Posterior cingulate gyrus (tissue), 11 donors: ENCODE measurements at places on chromosomes 1 and 21.

DNA sequence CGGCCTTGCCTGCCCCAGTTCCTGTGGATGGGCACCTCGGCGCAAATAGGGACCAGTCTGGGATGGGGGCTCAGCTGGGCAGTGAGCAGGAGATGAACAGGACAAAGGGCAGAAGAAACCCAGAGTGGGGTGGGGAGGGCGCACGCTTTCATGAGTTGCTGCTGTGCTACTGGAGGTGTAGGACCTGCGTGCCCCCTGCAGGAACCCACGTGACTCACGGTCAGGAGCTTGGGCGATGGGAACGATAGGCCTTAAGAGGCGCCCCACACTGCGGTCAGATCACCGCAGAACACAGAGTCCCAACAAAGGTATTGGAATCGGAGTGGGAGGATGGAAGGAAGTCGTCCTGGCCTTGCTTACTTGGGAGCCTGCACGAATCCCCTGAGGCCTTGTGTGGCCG, 17.2 kb downstream of the PRDM15 start:
- no peak for DNase-seq

- no peak for DNase-seq
These were observed 174.1 kb upstream of the SGIP1 start for GRCh38 chr1:66359815-66360214.

GRCh38 chr1:217138799-217139466, 415.7 kb upstream of the ESRRG start:
- no peak for DNase-seq

- DNase-seq, result no peak
These were observed 46.5 kb upstream of the CNN3 start for GRCh38 chr1:94973309-94973922.

DNA sequence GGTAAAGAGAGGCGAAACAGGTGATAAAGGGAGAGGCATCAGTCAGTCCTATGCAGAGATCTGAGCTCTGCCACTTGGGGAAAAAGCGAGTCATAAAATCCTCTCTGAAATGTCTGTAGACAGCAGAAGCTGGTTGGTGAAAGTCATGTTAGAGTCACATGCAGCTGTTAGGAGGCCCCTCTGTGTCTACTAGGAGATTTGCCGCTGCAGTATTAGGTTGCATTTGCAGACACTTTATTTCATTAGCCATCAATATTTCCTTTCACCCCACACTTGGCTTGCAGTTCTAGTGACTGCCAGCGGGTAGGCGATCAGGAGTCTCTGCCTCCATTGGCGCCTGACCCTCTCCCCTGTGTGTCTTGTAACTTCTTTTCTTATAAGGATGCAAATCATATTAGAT, 16.2 kb downstream of the ATP1A4 start:
- DNase-seq, result no peak

DNA sequence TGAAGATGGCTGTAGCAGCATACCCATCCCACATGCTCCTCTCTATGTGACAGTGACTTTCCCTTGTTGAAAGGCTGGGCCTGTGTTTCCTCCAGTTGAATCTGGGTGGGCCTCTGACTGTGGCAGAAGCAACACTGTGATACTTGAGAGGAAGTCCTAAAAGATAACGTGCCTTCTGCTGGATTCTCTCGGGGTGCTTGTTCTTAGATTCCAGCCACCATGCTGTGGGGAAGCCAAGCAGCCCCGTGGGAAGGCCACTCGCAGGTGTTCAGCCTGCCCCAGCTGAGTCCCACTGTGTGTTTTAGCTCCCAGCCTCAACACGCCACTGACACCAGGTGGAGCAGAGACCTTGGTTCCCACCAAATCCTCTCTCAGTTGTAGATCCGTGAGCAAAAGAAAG, 31.5 kb downstream of the TRAPPC10 start:
- no peak for DNase-seq

- DNase-seq, result no peak
These were observed 9.8 kb upstream of the MDM4 start for GRCh38 chr1:204506201-204506968.

DNA sequence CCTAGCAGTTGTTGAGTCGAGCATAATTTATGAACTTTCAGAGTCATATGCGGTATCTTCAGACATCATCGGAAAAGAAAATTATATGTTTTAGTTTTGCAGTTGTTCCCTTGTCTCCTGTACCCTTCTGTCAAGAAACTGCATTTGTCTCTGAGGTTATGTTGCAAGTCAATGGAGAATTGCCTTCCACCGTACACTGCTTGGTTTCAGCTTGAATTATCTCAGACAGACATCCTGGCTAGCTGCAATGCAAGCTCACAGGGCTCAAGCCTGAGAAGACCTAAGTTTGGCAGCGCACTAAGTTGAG, 156.0 kb downstream of the NFIA start:
- DNase-seq, result no peak

DNA sequence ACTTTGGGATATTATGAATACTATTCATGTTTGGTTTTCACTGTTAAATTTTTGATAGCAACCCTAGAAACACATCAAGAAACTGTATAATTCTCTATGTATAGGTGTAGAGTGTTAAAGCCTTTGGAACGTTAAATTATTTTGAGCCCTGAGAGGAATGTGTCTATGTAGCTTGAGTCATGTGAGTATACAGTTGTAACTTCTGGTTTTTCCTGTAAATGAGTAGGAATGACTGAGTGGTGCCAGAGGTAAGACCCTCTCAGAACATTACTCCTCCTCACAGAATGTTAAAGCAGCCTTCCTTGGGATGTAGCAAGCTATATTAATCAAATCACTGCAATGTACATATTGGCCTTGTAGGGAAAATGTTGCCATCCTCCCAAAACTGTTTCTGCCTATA, 69.0 kb downstream of the C1orf21 start:
- no peak for DNase-seq

- DNase-seq, result peak; percentile 40
These were observed 732 bp downstream of the ABCG1 start for GRCh38 chr21:42219606-42220137.

DNA sequence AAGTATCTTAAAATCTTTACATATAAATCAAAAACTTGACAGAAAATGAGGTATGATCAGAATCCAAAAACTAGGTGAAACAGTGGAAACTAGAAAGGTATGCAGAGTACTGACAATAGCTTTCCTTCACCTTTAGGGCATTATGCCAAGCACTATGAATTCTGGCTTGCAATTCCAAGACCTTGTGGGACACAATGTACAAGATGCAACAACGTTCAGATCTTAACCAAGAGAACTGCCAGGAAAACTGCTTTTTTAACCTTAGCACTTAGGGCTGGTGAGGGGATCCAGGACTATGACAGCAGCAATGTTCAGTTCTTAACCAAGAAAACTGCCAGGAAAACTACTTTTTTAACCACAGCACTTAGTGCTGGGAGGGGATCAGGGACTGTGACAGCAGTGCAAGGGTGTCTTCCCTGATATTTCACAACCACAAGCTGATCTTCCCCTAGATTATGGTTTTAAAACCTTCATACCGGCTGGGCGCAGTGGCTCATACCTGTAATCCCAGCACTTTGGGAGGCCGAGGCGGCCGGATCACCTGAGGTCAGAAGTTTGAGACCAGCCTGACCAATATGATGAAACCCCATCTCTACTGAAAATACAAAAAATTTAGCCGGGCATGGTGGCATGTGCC, 22.3 kb downstream of the FOXJ3 start:
- DNase-seq, result no peak

- no peak for DNase-seq
These were observed 13.9 kb downstream of the PALMD start for GRCh38 chr1:99659755-99660210.

DNA sequence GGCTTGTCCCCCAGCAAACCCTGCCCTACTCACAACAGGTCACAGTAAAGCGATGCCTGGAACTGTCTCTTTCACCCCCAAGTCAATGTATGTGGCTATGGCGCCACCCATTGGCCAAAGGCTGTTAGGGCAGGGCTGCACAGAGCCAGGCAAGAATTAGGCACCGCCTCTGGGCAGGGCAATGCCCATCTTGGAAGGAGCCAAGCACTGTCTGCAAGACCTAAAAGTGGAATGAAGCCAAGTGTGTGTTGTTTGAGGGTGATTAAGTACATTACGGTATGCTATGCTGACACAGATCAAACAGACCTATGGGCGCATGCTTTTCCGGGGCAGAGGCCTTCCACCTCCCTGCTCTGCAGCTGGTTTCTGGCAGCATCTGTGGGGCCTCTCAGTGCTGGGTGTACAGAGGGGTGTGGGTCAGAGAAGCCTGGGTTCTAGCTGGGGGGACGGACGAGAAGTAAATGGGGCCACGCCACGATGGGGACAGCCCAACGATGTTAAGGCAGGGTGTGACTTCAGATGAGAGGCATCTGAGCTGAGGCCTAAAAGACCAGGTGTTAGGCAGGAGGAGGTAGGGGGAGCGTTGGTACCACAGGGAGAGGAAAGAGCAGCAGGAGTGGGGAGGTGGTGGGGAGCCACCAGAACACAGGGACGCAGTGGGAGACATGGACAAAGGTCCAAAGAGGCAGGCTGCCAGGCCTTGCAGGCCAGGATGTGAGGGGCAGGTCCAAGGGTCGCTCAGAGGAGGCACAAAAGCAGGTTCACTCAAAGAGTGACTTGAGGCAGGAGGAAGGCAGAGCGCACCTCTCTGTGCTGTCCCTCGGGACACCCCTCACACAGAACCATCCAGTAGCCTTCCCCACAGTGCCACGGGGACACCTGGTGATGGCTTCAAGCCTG, 49.8 kb downstream of the ACOT7 start:
- peak; percentile 67 for DNase-seq

- no peak for DNase-seq
These were observed 52.0 kb downstream of the PRDM2 start for GRCh38 chr1:13751985-13752384.

DNA sequence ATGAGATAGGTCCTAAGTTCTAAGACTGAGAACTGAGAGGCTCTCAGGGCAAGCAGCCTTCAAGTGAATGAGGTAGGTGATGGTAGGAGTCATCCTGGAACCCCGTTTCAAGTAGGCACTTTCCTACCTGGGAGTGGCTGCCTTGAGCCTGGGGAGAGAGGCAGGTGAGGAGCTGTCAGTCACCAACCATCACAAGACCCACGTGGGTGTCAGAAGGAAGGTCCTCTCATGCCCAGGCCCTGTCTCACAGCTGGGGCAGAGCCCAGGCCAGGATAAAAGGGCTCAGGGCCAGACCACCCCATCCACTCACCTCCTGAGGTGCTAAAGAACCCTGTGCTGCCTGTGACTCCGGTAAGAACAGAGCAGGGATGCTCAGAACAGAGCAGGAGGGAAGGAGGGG, at the start of gene LCE1D:
LCE1D (plus strand) TSS at position 301 of the 400 bp plus-strand sequence. CDS start 1,074 bp downstream, outside the sequence.
- DNase-seq, result no peak

GRCh38 chr1:66480162-66480561, 53.8 kb upstream of the SGIP1 start:
- no peak for DNase-seq

DNA sequence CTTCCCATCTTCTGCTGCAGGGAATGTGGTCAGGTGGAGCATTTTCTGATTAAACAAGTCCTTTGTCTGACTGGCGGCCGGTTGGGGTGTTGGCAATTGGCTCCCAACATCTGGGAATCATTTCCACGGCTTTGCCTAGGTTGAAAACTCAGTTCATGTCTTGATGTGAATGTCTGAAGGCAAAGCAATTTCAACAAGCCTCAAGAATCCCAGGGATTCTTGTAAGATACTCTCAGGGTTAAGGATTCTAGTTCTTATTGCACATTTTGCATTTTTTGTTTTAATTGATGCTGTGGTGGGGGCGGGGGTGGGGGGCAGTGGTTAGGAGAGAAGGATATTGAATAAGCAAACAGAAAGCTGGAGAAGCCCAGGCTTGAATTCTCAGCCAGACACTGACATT, 273.9 kb downstream of the KIF26B start:
- DNase-seq, result no peak

DNA sequence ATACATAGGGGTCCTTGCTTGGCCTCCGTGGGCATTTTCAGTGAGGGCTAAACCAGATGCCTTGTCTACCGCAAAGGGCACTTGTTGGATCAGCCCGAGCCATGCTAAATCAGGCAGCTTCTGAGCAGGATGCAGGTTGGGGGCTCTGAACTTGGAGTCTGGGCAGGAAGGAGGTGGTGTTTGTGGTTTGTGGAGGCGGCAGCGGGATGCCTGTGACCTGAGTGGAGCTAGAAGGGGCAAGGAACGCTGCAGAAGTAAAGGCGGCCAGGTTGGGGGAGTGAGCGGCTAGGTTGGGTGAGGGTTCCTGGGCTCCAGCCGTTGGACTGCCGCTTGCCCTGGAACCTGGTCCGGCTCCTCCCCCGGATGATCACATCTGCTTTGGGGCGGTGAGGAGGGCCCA, 183.9 kb downstream of the CAMTA1 start:
- DNase-seq, result no peak

DNA sequence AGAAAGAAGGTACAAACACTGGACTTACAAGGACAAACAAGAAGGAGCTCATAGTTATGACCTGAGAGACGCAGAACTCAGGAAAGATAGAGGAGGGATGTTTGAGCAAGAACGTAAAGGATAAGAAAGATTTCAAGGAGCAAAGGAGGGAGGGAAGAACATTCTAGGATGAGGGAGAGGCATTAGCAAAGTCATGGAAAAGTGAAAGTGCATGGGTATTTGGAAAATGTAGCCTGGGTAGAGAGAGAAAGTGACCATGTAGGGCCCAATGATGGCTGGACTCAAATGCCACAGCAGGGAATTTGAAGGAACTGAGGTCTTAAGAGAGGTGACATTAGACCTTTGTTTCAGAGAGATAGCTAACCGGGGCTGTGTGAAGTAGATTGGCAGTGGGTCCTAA, 76.5 kb downstream of the SYT6 start:
- DNase-seq, result no peak

- DNase-seq, result no peak
These were observed 56.6 kb upstream of the C1orf21 start for GRCh38 chr1:184329962-184330868.

GRCh38 chr21:19402870-19403269, 999.3 kb upstream of the TMPRSS15 start:
- DNase-seq, result no peak

DNA sequence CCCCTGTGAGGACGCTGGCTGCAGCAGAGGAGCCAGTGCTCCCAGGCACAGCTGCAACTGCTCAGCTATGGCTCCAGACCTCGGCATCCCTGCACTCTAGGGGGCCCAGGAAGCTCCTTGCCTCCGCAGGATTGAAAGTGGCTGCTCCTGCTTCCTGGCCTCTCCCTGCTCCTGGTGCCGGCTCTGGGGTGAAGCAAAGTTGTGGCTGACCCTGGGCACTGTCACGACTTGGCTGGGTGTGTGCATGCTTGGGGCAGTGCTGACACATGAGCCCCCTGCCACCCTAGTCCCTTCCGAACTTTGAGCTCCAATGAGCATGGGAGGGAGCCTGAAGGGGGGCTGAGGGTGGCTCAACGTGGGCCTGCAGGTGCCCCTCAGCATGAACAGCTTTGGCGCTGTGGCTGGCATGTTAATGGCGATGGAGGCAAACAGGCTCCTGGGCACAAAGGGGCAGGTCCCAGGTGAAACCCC, 1512.2 kb downstream of the KCNT2 start:
- DNase-seq, result no peak
